ENCODE measurements at places on chromosomes 2 and 18.

DNA sequence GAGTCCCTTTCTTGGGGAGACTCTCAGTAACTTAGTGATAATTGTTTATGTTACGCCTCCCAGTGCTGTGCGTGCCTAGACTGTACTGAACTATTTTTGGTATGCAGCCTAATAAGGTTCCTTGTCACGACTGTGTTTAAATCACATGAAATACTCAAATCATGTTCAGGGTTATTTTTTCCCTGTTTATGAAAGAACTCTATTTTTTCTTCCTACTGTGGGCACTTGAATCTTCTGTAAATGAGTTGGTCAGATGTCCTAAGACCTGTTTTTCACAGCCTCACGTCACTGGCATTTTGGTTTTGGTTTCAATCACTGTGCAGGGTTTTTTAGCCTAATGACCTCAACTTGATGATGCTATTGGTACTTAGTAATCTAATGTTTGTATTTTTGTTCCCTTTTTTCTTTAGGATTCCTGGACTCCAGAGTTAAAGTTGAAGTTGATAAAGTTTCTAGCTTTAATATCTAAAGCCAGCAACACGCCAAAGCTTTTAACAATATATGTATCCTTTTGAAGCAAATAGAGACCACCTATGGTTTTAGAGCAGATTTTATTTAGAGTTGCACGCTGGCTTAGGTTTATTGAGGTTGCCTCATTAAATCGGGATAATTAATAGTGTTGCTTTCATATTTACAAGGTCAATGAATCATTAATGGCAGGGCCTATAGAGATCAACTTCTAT, 24.0 kb downstream of the ARMC9 start:
- DNase-seq: peak; percentile 70

GRCh38 chr2:25304826-25305596, 36.7 kb downstream of the DNMT3A start:
- no peak for DNase-seq

DNA sequence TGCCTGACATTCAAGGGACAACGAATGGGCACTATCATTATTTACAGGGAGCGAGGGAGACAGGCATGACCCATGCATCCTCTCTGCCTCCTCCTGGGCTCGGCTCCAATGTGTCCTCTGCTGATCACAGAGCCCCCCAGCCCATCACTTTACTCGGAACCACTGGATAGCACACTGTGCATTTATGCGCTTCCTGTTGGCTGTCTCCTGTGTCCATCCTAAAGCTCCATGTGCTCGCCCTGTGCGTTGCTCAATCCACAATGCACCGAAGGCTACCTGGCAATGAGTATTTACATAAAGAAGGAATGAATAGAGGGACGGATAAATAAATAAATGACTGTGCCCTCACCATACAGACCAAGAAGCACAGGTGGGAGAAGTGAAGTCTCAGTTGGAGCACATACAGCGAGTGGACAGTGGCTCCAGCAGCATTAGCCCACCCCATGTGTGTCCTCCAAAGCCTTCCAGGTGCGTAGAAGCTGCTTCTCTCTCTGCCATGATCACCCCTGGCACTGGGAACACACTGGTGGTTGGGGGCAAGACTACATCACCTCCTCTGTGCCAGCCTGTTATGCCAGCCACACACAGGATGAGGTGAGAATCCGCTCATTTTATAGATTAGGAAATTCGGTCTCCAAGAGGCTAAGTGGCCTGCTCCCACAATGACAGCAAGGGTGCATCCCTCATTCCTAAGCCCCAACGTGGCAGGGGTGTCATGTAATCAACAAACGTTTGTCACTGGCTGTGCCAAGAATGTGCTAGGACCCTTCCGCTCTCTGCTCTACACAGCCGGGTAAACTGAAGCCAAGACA, 2.3 kb upstream of the GDF7 start:
- DNase-seq: no peak

GRCh38 chr18:12996661-12997292, 5.6 kb downstream of the CEP192 start:
- no peak for DNase-seq

GRCh38 chr2:217398101-217398500, 538.2 kb upstream of the TNP1 start:
- no peak for DNase-seq

All from adipocyte (in vitro differentiated cells).